Activated CD8-positive, alpha-beta memory T cell treated with anti-CD3 and anti-CD28 coated beads for 1 hour (primary cell): ENCODE measurements at places on chromosomes 5 and 9.

DNA sequence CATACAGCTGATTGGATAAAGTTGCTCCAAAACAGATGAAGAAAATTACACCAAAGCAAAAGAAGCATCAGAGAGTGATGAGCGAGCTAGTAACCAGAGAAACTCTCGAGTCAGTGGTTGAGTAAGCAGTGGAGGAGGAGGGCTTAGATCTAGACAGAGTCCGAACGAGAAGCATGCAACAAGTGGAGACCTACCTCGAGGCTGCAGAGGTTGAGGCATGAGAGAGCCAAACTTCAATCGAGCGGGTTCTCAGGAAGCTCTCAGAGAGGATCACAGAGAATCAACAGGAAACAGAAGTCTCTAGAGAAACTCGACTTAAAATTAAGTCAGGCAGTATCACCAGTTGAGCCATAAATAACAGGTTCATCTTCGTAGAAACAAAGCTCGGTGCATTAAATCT, 6.1 kb downstream of the RUSC2 start:
- no peak for DNase-seq

DNA sequence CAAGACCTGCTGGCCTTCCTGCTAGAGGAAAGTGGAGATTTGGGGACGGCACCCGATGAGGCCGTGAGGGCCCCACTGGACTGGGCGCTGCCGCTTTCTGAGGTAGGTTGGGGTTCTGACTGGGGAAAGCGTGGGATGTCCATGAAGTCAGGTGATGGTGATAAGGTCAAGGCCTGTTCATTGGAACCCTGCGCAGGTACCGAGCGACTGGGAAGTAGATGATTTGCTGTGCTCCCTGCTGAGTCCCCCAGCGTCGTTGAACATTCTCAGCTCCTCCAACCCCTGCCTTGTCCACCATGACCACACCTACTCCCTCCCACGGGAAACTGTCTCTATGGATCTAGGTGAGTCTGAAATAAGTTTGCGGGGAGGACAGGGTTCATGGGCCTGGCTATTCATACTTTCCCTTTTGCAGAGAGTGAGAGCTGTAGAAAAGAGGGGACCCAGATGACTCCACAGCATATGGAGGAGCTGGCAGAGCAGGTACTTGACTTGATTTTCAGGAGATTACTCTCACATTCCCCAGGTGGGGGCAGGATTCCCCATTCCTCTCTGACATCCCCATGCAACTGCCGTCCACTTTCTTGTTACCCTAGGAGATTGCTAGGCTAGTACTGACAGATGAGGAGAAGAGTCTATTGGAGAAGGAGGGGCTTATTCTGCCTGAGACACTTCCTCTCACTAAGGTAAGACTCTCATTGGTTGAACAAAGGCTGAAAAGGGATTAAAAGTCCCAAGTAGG, 505 bp downstream of the CREB3 start:
- DNase-seq: no peak

DNA sequence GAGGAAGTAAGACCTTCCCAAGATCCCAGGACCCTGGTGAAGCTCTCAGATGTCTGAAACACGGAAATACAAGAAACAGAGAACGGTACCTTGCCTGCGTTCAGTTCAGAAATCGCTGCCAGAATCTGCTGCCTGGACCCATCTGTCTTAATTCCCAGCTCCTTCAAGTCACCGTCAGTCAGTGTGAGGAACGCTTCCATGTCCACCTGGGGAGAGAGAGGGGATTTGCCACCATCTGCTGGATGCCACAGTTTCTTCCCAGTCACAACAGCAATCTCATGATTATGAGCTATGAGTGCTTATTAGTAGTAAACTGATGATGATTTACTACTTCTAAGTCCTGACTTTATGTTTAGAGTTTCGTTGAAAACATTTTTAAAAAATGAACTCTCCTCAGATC, 36.7 kb upstream of the GABBR2 start:
- DNase-seq: no peak

- DNase-seq: no peak
These were observed at the start of gene NXNL2 for GRCh38 chr9:88534456-88535225. Gene NXNL2 (plus strand): TSS chr9:88535178. CDS start chr9:88535435, 257 bp downstream.

GRCh38 chr5:129716651-129717050, 31.2 kb upstream of the MINAR2 start:
- DNase-seq: no peak

DNA sequence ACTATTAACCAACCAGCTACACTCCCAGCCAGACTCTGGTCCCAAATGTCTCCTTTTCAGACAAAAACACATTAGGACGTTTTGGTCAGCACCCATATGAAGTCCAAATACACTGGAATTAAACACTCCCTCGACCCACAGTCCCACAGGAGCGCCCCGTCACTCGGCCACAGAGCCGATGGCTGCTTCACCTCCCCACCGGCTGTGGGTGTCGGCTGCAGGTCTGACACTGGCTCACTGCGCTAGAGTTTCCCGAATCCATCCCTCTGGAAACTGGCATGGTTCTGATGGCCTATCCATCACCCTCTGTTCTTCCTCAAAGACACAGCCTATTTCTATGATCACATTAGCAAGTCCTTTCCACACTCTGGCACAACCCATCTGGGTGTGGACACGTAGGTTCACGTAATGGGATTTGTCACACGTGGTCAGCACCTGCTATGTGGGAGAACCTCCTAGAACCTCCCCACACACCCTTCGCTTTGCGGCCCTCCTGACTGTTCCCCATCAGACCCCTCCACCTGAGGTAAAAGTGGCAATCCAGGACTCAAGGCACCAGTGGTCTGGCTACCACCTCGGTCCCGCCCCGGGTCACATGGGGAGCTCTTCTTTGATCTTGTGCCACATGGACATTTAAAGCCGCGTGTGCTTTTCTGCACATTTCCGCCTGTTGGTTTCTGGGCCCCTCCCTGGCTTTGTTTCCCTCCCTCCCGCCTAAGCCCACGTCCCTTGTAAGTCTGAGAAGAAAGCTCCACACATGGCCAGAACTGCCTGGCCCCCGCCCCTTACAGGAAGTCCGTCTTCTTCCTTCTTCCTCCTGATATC, 131.1 kb upstream of the PHYKPL start:
- no peak for DNase-seq

GRCh38 chr9:34417734-34418133, 40.6 kb downstream of the FAM219A start:
- DNase-seq: no peak

- DNase-seq: no peak
These were observed 25.6 kb downstream of the CAMK2A start for GRCh38 chr5:150263801-150264621.

GRCh38 chr9:115213818-115214334, 95.9 kb upstream of the TNC start:
- no peak for DNase-seq

DNA sequence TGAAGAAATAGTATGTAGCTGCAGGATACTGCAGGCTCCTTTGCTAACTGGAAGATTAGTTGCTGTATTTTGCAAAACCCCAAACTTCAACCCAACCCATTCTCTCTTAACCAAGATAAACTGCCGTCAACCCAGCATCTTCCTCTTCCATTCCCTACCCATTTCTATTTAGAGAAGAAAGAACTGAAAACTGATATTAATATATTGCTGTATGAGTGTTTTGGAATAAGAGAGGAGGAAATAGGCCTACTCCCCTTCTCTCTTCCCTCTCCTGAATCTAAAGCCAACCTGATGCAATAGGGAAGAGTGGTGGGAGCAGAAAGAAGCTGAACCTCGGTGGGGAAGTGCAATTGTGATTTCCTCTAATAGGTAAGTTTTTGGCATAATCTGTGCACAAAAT, 83.7 kb downstream of the TMEM215 start:
- DNase-seq: no peak

GRCh38 chr9:71506821-71507220, 261.5 kb downstream of the CEMIP2 start:
- DNase-seq: no peak

DNA sequence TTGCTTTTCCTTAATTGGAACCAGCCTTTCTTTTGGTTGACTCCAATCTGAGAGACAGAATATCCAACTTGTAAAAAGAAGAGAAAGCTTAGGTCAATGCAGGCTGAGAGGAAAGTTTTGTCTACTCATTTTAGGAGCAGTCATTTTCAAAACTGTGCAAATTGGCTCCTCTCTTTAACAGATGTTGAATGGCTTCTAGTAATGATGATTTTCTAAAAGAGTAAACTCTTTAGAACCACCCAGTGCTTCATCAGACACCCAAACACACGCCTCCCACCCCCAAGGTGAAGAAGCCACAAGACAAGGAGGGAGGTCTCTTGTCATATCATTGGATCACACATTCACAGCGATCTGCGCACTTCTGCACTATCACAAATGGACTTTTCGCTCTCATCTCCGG, 116.3 kb upstream of the KLF9 start:
- no peak for DNase-seq

GRCh38 chr9:133956520-133957076, 35.5 kb downstream of the VAV2 start:
- DNase-seq: no peak

GRCh38 chr5:1254196-1254595, 29.0 kb downstream of the SLC6A18 start:
- DNase-seq: no peak

GRCh38 chr9:105455836-105456475, 8.1 kb downstream of the FSD1L start:
- DNase-seq: no peak

DNA sequence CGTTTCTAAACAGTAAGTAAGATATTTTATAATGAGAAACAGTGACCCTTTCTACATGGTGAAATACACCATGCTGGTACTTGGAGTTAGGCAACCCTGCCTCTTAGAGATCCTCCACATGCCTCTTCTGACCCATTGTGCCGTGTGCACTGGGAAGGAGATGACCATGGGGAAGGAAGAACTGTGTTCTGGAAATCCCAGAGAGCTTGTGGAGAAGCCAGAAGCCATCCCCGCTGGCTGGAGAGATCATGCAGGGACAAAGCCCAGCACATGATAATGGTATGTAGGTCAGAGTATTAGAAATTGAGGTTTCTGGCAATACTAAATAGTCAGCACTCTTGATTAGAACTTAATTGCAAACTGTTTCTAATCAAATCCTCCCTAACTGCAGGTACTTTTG, 307.3 kb downstream of the FBXL7 start:
- no peak for DNase-seq

DNA sequence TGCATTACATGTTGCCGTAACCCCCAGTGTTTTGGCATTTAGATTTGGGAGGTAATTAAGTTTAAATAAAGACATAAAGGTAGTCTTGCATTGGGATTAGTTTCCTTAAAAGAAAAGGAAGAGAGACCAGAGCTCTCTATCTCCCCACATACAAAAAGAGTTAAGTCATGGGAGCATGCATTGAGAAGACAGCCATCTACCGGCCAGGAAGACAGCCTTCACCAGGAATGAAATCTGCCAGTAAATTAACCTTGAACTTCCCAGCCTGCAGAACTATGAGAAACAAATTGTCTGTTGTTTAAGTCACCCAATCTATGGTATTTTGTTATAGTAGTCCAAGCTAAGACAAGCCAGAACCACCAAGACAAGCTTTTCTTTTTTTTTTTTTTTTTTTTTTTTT, 567.0 kb upstream of the CDH18 start:
- DNase-seq: no peak

DNA sequence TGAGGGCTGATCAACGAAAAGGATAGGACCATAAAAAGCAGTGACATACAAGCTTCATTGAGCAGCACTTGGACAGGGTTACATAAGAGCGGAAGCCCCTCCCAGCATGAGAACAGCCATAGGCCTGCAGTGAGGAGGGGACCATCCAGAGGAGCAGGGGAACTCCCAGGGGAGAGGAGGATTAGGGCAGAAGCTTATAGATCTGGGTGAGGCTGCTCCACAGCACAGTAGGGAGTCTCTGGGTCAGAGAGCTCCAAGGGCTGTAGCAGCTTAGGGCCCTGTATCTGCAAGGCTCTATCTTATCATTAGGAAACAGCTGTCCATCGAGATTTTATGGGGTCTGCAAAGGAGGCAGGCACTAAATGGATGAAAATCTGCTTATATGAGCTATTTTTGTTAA, 186.6 kb downstream of the DOCK8 start:
- DNase-seq: no peak

- no peak for DNase-seq
These were observed 37.7 kb downstream of the NR2F1 start for GRCh38 chr5:93620487-93621326.

DNA sequence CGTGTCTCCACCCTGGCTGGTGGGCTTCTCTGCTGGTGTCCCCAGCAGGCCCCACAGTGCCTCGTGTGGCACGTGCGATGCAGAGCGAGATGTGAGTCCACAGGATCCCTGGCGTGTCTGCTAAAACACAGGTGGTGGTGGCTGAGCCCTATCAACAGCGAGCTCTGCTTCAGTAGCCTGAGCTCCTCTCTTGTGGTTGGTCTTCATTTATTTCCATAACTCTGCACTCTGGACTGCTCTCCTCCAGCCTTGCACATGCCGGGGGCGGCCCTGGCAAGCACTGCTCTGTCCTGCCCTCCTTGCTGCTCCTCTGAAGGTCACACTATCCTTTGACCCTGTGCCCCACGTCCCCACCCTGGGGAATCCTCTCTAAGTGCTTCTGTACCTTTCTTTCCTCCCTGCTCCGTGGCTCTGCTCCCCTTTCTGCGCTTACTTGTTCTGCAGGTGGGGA, 59.2 kb downstream of the NSUN2 start:
- DNase-seq: no peak

DNA sequence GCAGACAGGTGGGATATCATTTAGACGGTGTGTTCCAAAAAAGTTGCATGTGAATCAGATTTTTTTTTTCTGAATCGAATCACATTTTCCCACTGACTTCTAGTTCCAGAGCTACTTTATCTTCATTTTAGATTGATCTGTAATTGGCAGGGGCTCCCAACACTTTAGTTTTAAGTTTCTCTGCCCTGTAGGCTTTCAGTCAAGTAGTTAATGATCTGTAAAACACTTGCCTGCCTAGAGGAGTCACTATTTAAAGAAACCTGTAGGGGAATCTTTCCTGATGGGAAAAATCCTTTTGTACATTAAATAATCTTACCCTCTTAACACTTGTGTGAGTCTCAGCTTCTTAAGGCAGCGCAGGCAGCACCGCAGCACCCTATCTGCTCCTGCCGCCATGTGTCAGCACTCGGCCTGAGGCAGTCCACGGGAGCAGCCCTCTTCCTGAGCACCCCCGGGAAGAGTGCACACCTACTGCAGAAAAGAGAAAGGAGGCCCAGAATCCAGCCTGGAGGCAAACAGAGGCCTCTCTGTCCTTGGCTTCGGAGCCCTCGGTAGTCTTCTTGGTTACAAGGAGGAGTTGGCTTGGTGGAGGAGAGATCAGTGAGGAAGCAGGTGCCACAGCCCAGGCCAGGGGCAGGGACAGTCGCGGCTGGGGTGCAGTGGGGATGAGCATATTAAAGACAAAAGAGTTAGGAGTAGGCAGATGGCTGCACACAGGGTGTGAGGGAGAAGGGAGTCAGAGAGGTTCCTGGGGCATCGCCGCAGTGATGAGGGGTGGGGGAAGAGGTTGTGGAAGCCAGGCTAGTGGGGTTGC, 209.3 kb downstream of the GAPVD1 start:
- DNase-seq: no peak

- DNase-seq: no peak
These were observed 50.2 kb upstream of the RNF38 start for GRCh38 chr9:36450110-36450732.

GRCh38 chr5:473551-474192, 30.7 kb downstream of the EXOC3 start:
- no peak for DNase-seq

GRCh38 chr9:69757996-69758675, 1.7 kb downstream of the PTAR1 start:
- no peak for DNase-seq
